ENCODE measurements at places on chromosomes 6 and 20.

DNA sequence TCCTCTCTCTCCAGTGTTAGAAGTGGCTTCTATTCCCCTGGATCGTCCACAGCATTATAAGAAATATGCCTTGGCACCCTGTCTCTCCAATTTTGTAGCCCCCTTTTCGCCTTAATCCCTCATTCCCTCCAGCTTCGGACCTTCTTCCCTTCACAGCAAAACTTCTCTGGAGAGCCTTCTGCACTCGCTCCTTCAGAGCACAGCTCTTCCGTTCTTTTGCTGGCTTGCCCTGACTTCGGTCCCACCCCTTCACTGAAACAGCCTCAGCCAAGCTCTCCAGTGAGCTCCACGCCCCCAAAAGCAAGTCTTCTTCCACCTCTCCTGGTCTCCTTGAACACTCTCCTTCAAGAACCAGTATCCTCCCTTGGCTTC is 134.7 kb upstream of the RNF24 start:
- DNase-seq = no peak

GRCh38 chr20:47753576-47754387 is 31.5 kb downstream of the SULF2 start:
- DNase-seq = no peak

GRCh38 chr20:36017048-36017951 is 48.9 kb downstream of the CNBD2 start:
- peak; percentile 23 for DNase-seq

- no peak for DNase-seq
These were observed 59.1 kb downstream of the ADGRF1 start for GRCh38 chr6:46983007-46983411.

- DNase-seq = no peak
These were observed 136.0 kb downstream of the MTHFD1L start for GRCh38 chr6:151001387-151002056.

DNA sequence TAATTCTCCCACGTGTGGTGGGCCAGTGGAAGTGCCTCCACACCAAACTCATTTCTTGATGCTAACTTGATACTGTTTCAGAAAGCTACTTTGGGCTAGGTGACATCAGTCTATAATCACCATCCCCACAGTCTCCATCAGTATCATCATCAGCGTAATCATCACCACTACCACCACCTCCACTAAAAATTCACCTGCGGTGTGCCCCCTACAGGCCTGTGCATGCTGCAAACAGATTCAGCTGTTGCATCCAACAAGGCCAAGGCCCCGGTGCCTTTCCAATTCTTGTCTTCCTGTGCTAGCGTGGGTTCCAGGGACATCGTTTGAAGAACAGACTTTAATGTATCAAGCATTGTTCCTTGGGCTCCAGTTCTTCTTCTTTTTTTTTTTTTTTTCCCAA is 201.3 kb upstream of the EXOC2 start:
- no peak for DNase-seq

DNA sequence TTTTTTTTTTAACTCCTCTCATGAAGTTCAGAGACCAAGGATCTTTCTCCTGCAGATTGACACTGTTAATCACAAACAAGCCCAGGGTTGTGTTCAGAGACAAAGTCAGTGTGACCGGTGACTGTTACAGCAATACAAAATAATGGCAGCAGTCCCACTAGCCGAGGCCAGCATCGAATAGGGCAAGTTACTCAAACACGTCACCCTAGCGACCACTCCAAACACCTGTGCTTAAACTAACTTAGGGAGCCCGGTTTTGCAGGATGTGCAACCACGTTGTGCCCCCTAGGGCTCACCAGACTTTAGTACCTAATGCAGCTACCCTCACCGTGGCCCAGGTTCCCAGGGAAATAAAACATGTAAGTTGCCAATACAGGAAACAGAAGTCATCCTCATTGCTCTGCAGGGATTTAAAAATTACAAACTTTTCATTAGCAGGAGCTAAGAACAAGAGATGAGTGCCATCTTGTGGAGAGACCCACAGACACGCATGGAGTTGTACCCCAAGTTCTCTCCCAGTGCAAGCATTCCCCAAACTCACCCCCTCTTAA is 38.1 kb downstream of the FAM50B start:
- DNase-seq = no peak

DNA sequence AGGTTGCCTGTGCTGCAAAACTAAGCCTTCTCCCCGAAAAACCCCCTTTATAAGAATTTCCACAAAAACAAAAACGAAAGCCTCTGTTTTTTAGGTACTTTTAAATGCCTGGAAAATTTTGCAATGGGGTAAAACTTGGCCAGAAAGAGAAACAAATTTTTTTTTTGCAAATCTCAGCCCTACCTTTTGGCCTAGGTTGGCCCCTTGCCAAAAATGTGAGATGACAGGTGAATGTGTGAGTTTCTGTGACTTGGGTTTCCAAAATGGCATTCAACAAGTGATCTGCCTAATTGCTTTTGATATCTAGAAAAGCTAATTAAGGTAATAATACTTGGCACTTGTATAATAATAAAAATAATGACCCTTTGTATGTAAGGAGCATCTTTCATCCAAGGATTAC is 48.4 kb downstream of the MAFB start:
- DNase-seq = no peak

GRCh38 chr6:31474871-31475286 is 23.1 kb upstream of the MICB start:
- no peak for DNase-seq

- no peak for DNase-seq
These were observed 216.1 kb downstream of the LMBRD1 start for GRCh38 chr6:69580706-69581105.

GRCh38 chr20:41141153-41141815 is 3.9 kb downstream of the PLCG1 start:
- no peak for DNase-seq

- DNase-seq = no peak
These were observed 131.7 kb downstream of the GPX5 start for GRCh38 chr6:28657381-28657768.

DNA sequence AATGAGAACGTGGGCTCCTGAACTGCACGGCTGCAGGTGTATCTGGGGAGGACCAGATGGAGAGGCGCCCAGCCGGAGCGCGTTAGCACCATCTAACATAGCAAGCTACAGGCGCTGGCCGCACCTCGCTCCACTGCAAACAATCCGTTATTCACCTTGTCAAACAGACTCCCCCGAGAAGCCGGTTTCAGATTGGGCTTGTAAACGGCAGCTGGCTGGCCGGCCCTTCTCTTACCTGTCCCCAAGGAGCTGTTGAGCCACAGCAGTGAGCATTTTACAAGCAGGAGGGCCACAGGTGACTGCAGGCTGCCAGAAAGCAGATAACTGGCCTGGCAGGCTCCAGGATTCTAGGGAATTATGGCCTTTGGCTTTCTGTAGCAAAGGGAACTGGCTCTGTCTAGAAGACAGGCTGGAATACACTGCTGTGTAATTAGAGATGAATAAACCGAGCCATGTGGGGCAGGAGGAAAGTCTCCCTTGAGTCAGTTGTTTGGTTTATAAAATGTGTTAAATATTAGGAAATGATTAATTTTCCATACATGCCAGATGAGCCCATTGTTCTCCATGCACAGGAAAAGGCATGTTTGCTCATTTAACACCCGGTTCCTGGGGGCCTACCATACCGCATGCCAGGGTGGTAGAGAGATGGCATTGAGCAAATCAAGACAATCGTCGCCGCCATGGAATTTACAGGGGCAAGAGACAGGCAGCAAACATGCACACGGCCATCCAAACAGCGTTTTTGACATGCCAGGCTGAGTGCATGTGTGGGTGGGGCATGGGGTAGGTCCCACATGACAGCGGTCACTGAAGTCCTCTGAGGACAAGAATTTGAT is 159.3 kb downstream of the NFATC2 start:
- no peak for DNase-seq

DNA sequence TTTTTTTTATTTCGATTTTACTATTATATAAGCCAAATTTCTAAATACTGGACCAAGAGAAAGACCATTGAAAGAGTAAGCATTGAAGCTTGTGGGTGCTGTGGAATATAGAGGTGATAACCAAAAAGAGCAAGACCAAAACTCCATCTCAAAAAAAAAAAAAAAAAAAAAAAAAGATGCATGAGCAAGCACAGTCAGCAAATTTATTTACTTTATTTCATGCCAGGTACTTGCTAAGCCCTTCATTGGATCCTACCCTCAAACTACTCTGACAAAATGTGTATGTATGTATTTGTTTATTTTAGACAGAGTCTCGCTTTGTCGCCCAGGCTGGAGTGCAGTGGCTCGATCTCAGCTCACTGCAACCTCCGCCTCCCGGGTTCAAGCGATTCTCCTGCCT is 27.8 kb downstream of the BAK1 start:
- no peak for DNase-seq

DNA sequence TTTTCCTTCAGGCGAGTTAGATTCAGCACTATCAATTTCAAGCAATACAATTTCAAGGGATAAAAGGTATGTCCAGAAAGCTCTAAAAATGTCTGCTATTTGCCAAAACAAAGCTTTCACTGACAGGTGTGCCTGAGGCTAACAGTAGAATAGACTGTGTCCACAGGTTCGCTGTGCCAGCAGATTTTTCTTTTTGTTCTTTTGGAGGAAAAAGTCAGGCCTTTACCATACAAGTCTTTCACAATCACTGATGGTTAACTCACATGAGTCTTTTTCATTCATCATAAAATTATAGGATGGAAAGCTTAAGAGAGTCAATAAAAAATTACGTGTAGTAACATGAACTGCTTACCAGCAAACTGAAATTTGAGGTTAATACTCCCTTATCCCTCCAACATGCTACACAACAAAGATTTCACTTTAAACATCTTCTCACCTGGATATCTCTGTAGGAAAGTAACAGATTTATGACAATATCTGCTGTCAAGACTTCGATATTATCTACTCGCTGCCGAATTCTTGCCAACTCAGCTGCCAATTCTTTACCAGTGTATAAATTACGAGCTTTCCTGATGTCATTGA is 95.4 kb downstream of the MAP3K5 start:
- no peak for DNase-seq

DNA sequence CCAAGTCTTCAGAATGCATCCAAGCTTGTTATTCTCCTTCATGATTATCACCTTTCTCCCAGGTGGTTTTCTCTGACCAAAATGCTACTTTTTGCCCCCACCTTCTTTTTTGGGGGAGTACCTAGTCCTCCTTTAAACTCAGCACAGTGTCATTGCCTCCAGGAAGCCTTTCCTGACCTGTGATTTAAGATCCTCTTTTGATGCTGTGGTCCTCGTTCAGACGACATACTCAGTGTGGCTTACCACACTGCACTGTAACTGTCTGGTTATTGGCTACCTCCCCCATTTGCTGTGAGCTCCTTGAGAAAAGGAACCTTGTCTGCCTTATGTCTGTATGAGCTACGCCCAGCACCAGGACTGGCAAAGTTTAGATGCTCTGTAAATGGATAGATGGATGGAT is 14.6 kb downstream of the SAYSD1 start:
- no peak for DNase-seq

GRCh38 chr6:55293116-55293515 is 34.2 kb upstream of the GFRAL start:
- no peak for DNase-seq

GRCh38 chr6:133991096-133991593 is 38.1 kb downstream of the TBPL1 start:
- no peak for DNase-seq

GRCh38 chr6:137341681-137342195 is 122.6 kb upstream of the IFNGR1 start:
- no peak for DNase-seq

All from non-pigmented ciliary epithelial cell (primary cell).